ENCODE measurements at places on chromosomes 7 and 10.
A peak's percentile ranks its signal among the peaks of the same experiment; 100 is the strongest.

DNA sequence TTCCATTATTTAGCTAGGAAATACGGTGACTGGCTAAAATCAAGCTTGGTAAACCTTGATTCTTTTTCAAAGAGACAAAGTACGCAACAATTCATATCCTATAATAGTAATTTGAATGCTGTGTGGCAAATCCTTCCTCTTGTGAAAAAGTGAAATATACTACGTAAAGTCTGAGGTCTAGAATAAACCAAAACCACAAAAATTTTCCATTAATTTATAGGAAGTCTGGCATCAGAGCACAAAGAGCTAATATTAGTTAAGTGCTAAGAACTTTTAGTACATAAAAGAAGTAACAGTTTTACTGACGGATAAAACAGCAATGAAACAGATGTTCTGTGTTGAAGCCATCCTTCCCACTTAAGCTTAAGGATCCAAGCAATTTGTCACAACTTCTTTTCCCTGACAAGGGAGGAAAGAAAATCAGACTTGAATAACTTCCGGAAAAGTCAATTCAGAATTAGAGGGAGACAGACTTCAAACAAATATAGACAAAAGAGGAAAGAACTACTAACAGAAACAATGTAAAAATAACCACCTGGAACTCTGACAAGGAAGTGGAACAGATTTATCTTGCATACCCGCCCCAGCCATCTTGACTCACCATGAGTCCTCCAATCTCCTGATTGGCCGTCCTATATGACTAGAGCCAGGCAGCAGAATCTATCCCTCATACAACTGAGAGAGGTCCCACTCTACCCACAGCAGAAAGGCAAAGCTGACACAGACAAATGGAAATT, 34.6 kb downstream of the RHEB start:
- no peak for DNase-seq

DNA sequence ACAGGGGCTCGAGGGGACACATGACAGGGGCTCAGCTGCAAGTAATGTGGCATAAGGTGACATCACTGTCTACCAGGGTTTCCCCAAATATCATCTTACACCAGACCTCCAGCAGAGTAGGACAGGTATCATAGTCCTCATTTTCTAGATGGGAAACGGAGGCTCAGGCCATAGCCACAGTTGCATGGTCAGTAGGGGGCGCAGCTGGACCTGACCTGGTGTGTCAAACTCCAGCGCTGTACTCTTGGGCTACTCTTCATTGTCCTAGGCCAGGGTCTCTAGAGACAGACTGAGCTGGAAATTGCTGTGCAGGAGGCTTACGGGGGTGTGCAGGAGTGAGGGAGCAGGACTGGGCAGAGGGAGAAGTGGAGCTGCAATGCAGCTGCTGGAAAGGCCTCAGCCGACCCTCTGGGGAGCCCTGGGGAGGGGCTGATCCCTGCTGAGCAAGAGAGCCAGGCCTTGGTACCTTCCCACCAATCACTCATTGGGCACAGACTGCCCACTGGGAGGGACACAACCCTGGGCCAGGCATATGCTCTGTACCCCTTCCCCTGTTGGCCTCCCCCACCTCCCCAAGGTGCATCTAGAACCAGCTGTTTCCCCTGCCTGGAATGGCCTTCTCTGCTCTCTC, 89.9 kb downstream of the CDH23 start:
- DNase-seq, result no peak

GRCh38 chr7:151591866-151592265, 72.2 kb upstream of the RHEB start:
- no peak for DNase-seq

- no peak for DNase-seq
Measured at GRCh38 chr7:5083311-5083711, 37.7 kb downstream of the RBAK start.

DNA sequence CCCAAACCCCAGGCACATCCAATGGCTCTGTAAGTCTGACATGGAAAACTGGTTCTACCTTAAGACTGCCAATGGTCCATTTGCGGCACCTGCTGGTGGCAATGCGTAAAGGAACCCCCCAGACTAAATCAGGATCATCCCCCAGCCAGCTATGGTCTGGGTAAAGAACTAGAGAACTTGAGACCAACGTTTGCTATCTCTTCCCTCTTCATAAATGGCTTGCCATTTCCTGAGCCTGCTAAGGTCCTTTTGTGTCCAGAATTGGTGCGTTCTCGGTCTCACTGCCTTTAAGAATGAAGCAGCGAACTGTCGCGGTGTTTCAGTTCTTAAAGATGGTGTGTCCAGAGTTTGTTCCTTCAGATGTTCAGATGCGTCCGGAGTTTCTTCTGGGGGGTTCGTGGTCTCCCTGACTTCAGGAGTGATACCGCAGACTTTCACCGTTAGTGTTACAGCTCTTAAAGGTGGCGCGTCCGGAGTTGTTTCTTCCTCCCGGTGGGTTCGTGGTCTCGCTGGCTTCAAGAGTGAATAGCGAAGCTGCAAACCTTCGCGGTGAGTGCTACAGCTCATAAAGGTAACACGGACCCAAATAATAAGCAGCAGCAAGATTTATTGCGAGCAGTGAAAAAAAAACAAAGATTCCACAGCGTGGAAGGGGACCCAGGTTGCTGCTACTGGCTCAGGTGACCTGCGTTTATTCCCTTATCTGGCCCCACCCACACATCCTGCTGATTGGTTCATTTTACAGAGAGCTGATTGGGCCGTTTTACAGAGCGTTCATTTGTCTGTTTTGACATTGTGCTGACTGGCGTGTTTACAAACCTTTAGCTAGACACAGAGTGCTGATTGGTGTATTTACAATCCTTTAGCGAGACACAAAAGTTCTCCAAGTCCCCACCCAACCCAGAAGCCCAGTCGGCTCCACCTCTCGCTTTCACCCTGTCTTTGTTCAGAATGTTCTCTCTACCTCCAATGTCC, 95.4 kb downstream of the ELMO1 start:
- DNase-seq, result no peak

DNA sequence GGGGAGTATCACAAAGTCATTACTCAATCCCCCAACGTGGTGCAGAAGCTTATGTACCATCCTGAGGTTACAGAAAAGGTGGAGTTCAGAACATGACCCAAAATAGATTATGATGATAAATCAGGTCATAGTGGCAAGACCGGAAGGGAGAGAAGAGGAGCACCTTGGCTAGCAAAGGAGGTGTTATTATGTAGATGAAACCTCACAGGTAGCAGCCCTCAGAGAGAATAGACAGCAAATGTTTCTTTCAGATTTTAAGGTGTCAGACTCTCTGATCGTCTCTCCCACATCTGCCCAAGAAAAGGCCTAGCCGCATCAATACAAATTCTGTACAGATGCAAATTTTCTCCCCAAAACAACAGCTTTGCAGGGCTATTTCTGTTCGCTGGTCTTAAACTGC, 88.3 kb upstream of the SEMA3D start:
- DNase-seq, result no peak

GRCh38 chr10:24153031-24153430, 55.9 kb upstream of the KIAA1217 start:
- no peak for DNase-seq

- no peak for DNase-seq
Measured at GRCh38 chr10:88525371-88526069, 57.6 kb downstream of the RNLS start.

DNA sequence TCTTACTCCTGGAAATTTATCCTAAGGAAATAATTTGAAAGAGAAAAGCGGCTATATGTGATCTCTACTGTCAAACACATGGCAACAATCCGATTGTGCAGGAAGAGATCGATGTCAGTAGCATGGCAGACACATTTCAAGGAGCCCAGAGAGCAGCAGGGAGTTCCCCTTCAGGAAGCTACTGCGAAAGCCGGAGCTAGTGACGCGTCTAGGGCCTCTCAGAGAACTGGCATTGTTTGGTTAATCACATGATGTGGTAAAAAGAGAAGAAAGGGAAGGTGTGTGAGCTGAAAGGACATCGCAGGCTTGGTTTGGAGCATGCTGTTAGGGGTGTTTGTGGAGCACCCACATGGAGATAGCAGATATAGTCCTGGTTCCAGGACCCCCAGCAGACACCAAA, 74.9 kb downstream of the BEND7 start:
- DNase-seq, result no peak

DNA sequence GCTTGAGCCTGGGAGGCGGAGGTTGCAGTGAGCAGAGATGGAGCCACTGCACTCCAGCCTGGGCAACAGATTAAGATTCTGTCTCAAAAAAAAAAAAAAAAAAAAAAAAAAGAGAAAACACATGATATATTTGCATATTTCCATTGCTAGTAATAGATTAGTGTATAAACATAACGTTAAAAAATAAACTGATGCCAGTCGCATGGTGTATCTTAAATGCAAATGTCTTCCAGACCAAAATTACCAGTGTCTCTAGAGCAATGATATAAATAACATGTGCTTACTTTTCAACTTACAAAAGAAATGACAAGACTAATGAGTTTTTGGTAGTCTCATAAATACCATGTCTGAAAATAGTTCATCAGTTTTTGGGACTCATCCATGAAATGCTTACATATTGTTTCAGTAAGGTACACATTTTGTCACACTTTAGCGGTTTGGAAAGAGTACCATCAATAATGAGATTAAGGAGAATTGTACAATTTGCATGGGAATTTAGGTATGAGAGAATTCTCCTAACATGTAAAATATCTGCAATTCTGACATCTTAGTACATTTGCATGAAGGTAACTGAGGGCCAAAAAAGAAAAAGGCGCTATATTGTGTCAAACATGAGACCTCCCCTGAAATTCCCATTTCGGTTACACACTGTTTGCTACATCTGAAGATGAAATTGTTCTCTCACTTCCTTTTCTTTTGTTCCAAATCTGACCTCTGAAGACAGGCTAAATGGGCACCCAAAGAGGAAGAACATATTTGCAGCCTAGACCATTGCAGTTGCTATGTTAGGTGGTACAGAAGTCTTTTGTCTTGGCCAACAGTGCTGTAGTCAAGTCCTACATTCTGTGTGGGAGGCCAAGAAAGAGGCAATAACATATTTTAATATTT, 51.5 kb upstream of the PIP4K2A start:
- DNase-seq, result no peak

- no peak for DNase-seq
Measured at GRCh38 chr7:5360971-5361370, 62.7 kb downstream of the TNRC18 start.

DNA sequence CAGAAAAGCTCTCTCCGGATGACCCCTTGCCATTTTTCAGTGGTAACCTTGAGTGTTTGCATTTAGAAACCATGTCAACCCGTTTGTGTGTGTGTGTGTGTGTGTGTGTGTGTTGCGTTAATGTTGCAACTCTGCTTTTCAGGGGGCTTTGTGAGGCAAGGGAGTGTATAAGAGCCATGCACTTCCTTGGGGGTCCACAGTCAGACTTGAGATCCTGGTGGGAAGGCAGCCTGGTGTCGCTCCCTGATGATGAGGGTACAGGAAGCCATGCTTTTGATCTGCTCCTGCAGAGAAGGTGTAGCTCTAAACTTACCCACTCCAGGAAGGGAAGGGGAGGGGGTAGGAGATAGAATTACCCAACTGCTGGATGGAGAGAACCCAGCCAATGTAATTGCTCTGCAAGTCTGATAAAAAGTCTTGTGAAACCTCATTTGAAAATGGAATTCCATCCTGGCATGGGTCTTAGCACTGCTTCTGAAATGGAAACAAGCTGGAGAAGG, 10.7 kb downstream of the GRK5 start:
- DNase-seq, result no peak

GRCh38 chr10:35928748-35929147, 286.7 kb upstream of the FZD8 start:
- DNase-seq, result no peak

DNA sequence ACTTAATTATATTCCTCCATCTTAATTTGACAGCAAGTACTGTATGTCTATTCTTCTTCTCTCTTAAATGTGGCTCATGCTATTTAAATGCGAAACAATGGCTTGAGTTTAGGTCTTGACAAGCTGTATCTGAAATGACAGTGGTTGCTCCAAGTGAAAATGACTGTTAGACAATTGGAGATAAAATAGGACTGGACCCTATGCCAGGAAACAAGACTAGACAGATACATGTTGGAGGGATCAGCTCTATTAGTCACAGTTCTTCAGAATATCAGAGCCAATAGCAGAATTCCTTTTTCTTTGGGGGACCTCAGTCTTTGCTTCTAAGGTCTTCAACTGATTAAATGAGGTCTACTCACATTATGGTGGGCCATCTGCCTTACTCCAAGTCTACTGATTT, 25.8 kb downstream of the KIAA1217 start:
- no peak for DNase-seq

DNA sequence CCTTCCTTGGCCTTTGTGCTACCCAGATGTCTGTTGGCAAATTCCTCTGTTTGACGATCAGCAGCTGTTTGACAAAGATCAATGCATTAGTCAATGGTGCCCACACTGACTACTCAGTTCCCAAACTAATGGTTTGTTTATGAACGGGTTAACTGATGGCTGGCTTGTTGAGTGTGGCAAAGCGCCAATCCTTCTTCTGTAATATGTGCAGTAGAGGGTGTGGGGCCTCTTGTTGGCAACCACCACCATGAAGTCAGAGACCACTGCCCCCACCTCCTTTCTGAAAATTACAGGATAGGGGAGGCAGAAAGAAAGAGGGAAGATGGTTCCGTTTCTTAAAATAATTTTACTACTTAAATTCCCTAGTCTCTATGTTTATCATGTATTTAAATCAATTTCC, 2.6 kb upstream of the PLCE1 start:
- DNase-seq, result no peak

GRCh38 chr10:43036481-43037428, 40.1 kb upstream of the RET start:
- DNase-seq, result no peak

- no peak for DNase-seq
Measured at GRCh38 chr10:10460451-10460850, 557.2 kb upstream of the CELF2 start.

DNA sequence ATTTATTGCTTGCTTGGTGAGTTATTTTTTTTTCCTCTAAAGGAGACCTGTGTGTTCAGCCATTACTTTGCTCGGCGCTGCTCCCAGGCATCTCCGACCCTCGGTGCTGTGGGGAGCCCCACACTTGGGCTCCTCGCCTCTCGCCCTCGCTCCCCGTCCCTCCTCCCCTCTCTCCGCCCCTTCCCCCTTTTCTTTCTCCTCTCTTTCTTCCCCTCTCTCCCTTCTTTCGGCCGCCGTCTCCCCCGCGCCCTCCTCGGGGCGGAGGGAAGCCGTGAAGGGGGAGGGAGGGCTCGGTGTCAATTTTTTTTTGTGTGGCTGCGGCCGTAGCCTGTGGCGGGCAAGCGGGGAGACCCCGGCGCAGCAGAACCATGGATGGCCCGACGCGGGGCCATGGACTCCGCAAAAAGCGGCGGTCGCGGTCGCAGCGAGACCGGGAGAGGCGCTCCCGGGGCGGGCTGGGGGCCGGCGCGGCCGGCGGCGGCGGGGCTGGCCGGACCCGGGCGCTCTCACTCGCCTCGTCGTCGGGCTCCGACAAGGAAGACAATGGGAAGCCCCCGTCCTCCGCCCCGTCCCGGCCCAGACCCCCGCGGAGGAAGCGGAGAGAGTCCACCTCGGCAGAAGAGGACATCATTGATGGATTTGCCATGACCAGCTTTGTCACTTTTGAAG, 1.1 kb downstream of the AUTS2 start:
- peak; percentile 58 for DNase-seq
